ENCODE measurements at places on chromosomes 3 and 15.
A peak's percentile ranks its signal among the peaks of the same experiment; 100 is the strongest.

- DNase-seq, result peak; percentile 30
These were observed 794.7 kb upstream of the GBE1 start for GRCh38 chr3:82556113-82556512.

- no peak for DNase-seq
These were observed 231.9 kb upstream of the DPPA4 start for GRCh38 chr3:109569135-109569846.

DNA sequence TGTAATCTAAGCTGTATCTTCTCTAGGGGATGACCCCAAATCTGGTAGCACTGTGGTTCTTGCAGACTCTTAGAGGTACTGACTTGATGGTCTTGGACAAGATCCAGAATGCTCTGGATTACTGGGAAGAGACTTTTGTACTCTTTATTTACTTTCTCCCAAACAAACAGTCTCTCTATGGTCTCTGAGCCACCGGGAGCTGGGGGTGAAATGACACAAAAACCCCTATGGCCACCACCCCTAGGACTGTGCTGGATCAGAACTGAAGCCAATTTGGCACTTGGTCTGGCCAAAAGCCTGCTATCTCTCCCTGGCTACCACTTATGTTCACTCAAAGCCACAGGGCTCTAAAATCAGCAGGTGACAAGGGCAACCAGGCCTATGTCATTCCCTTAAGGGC lies 50.2 kb upstream of the SI start:
- no peak for DNase-seq

DNA sequence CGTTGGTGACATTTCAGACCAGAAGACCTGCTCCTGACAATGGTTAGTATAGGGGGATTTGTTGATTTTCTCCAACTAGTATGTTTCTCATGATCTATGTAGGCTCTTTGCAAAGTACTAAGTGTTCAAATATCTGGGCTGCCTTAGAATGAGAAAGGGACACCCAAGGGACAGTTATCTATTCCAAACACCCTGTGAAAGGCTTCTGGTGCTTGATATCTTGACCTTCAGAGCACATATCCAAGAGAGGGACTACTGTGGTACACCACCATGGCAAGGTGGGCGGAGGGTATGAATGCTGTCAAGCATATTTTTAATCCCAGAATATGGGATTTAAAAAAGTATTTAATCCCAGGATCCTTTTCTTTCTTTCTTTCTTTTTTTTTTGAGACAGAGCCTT lies 1.1 kb downstream of the FANCD2OS start:
- DNase-seq, result no peak

GRCh38 chr3:45182915-45183871 lies 37.0 kb upstream of the CDCP1 start:
- DNase-seq, result peak; percentile 9

DNA sequence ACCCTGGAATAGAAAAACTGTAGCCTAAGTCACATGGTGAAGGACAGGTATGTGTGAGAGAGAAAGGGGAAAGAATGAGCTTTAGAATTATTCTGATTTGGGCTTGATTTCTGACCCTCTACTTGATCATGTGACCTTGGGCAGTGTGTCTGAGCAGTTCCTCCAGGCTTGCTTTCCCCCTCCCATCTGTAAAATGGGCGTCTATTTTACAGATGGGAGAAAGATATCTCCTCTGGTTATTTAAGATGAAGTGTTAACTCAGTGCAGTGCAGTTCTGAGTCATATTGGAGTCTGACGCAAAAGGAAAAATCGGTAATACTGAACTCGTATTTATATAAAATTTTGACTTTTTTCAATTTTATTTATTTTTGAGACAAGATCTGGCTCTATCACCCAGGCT lies 38.1 kb upstream of the LMOD3 start:
- no peak for DNase-seq

GRCh38 chr3:18744472-18744871 lies 319.3 kb upstream of the SATB1 start:
- no peak for DNase-seq

DNA sequence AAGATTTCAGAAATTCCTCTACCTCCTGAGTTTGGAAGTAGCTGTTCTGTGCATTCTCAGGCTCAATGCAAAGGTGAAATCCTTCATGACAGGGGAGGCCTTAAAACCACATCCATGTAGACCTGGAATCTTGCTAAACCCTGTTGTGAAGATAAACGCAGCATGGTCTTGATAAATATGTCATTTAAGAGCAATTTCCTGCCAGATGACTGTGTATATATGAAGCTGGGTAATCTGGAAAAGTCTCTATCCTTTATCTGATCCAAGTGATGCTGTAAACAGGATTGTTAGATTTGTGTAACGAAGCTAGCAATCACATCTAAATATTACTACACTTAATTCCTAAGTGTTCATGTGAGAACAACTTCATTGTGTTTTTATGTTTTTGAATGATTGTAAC lies 9.1 kb downstream of the MCTP2 start:
- no peak for DNase-seq

DNA sequence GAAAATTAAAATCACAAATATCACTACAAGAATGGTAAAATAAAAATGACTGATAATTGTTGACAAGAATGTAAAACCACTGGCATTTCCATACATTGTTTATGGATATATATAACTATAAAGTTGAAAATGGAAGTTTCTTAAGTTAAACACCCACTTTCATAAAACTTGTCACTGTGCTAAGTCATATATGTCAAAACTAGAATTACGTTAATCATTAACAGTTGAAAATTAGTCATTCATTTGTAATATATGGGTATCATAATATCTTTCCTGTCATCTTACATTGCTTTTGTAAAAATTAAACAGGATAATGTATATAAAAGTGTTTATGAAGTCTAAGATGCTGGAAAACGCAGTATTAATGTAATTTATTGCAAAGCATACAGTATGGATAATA lies 1398.6 kb upstream of the ALCAM start:
- DNase-seq, result no peak

DNA sequence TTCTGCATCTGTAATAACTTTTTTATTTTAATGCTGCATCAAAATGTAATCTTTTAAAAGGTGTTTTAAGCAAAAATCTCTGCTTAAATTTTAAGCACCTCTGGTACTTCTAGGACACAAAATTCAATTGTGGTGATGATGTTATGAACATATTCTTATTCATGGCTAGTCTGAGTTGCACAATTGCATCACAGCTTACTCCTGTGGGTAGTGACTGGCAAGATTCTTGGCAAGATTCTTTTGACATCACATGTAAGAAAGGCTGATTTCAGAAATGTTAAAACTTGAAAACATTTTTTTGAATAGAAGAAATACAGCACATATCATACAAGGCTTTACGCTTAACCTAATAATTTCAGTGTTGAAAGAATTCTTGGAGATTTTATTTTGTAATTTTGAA lies 35.7 kb downstream of the IQCH start:
- DNase-seq, result no peak

DNA sequence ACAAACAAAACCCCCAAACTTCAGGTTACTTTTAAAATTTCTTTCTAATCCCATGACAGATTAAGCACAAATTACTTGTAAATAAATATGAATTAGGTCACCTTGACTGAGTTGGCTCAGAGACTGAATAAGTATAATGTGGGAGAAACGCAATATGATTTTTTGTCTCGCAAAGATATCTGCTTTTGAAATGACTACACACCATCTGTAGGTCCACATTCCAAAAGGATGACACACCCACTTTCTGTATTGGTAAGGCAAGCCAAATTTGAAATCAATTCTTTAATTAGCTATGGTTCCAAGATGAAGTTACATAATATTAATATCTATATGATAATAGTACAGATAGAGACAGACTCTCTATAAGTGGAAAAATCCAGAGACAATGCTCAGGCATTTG lies 66.9 kb upstream of the CSPG5 start:
- no peak for DNase-seq

GRCh38 chr3:140706360-140706759 lies 28.5 kb downstream of the TRIM42 start:
- DNase-seq, result no peak

DNA sequence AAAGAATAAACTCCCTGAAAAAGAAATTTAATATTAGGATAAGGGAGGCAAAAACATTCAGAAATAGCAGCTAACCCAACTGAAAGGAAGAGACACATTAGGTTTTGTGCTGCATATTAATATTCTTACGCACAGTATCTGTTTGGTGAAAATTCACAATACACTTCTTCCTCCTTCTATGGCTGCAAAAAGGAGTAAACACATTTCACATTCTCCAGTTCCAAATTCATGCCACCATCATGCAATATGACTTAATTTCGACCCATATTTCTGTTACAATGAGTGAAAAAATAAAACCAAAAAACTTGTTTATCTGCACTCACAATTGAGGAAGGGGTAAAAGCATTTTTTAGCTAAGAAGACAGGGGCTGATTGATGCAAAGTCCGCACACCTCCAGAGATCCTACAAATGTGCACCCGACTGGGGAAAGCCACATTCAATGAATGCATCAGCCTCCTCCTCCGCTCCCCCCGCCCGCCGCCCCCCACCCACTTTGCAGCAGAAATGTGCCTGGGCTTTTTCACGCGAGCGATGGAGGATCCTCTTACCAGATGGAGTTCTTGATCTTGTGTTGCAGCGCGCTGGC lies 1.0 kb downstream of the RFX7 start:
- DNase-seq, result peak; percentile 59

All from SHP77 (cell line).